ENCODE measurements at places on chromosomes 7 and 10.

GRCh38 chr7:3194501-3195141 lies 106.4 kb upstream of the SDK1 start:
- DNase-seq: no peak

GRCh38 chr10:17199351-17199804 lies 2.1 kb downstream of the TRDMT1 start:
- no peak for DNase-seq

GRCh38 chr7:277228-277627 lies 12.7 kb upstream of the FOXL3 start:
- DNase-seq: no peak

DNA sequence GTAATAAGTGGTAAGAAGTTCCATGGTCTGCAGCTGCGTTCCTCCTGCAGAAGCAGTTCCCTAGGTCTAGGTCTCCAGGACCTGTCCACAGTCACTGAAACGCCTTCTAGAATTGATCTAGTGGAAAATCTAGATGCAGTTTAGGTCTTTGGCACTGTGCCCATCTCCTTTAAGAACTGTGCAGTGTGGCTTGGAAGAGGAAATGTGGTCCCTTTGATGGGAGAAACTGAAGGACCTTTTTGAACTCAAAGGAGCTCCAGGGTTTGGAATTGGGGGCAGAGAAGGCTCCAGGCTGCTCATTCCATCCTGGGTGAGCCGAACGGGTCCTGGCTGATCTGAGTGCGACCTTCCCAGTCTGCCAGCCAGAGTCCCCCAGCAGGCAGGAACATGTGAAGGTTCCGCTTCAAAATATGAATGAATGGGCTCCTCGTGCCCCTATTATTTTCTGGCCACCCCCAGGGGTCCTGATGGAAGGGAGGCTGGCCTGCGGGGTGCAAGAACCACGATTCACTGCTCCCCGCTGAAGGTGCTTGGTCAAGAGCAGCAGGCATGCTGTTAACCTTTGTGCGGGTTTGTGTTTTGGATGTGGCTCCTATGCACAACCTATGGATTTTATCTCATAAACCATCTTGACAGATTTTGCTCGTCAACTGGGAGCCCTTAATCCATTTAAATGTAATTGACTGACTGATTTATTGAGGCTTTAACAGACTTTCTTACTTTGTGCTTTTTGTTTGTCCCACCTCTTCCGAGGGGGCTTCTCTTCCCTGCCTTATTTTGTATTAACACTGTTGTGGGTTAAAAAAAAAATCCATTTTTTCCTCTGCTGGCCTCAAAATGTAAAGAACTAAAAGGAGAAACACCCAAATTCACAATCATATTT lies 36.7 kb downstream of the ZNF467 start:
- no peak for DNase-seq

GRCh38 chr10:76352300-76352699 lies 920.9 kb downstream of the LRMDA start:
- no peak for DNase-seq

DNA sequence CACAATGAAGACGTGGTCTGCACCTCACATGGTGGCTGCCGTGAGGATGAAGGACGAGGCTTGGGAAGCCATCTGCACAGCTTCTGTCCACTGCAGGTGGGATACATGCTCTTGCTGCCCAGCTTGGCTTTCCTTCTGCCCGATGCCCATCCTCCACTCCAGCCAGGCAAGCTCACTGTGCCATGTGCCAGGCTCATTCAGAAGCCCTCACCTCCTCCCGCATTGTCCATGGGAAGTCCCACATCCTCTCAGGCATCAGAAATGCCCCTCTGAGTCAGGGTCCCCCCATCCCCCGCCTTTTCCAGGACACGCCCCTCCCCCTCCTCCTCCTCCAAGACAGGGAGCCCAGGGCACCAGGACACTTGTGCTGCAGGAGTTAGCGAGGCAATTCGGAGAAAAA lies 4.6 kb upstream of the NOM1 start:
- DNase-seq: no peak

DNA sequence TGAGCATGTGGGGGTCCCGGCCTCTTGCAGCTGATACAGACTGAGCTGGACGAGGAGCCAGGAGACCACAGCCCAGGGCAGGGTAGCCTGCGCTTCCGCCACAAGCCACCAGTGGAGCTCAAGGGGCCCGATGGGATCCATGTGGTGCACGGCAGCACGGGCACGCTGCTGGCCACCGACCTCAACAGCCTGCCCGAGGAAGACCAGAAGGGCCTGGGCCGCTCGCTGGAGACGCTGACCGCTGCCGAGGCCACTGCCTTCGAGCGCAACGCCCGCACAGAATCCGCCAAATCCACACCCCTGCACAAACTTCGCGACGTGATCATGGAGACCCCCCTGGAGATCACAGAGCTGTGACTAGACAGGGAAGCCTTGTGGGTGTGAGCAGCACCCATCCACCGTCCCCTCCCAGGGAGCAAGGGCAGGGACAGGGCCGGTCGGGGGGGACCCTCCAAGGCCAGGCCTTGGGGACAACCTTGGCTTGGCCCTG lies 36.1 kb downstream of the PSAP start:
- no peak for DNase-seq

DNA sequence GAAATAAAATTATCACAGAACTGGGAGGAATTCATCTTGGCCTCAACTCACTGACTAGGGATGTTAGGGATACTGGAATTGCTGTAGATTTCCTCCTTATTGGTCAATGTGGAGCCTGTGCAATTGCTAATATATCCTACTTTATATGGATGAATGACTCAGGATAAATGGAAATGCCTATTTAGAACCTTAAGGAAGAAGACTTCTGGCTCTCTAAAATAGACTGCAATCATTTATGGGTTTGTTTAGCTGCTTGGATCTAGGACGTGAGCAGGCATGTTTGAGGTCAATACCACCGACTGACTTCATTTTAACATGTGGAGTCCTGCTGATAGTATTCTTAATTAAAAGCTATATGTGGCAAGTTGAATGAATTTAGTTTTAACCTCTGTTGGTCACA lies 1040.1 kb upstream of the LRRN3 start:
- DNase-seq: no peak

DNA sequence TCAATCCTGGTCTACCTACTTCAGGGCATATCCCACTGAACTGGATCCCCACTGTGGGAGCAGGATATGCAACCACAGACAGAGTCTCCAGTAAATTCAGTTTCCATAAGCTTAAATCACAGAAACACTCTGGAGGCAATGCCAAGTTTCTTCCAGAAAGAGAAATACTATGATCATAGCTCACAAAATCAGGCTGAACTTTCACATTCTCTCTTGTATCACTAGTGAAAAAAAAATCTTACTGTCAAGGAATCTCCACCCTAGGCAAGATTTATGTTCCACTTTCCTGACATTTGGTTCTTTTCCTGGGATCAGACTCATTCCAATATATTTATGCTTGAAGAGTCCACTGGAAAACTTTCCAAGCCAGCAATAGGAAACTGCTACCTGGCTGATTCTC lies 749.0 kb downstream of the SUGCT start:
- DNase-seq: no peak

- no peak for DNase-seq
Measured at GRCh38 chr7:30984359-30985107, 20.8 kb downstream of the GHRHR start.

- no peak for DNase-seq
Measured at GRCh38 chr10:15385552-15386455, 14.7 kb upstream of the FAM171A1 start.

Data from T-helper 22 cell (primary cell).